ENCODE measurements at places on chromosomes 11 and 22.

- no peak for DNase-seq
Observed at GRCh38 chr22:49347376-49347775, 480.3 kb downstream of the BRD1 start.

DNA sequence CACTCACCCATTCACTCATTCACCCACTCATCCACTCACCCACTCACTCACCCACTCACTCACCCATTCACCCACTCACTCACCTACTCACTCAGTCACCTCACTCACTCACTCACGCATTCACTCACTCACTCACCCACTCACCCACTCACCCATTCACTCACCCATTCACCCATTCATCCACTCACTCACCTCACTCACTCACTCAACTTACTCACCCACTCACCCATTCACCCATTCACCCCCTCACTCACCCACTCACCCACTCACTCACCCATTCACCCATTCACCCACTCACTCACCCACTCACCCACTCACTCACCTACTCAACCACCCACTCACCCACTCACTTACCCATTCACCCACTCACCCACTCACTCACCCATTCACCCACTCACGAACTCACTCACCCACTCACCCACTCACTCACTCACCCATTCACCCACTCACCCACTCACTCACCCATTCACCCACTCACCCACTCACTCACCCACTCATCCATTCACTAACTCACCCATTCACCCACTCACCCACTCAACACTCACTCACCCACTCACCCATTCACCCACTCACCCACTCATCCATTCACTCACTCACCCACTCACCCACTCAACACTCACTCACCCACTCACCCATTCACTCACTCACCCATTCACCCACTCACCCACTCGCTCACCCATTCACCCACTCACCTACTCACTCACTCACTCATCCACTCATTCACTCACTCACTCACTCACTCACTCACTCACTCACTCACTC lies 13.7 kb downstream of the MUC5AC start:
- DNase-seq, result no peak

DNA sequence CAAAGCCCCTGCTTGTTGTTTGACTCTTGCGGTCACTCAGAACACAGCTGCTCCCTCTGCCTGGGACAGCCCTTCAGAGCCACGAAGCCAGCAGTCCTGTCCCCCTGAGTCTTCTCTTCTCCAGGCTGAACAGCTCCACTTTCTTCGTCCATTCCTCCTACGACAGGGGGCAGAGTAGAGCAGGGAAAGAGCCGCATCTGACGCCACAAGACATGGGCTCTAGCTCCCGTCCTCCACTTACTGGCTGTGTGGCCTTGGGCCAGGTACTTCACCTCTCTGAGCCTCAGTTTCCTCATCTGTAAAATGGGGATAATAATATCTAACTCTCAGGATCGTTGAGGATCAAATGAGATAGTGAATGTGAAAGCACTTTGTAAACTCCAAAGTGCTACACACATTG lies 29.9 kb downstream of the CHRDL2 start:
- no peak for DNase-seq

DNA sequence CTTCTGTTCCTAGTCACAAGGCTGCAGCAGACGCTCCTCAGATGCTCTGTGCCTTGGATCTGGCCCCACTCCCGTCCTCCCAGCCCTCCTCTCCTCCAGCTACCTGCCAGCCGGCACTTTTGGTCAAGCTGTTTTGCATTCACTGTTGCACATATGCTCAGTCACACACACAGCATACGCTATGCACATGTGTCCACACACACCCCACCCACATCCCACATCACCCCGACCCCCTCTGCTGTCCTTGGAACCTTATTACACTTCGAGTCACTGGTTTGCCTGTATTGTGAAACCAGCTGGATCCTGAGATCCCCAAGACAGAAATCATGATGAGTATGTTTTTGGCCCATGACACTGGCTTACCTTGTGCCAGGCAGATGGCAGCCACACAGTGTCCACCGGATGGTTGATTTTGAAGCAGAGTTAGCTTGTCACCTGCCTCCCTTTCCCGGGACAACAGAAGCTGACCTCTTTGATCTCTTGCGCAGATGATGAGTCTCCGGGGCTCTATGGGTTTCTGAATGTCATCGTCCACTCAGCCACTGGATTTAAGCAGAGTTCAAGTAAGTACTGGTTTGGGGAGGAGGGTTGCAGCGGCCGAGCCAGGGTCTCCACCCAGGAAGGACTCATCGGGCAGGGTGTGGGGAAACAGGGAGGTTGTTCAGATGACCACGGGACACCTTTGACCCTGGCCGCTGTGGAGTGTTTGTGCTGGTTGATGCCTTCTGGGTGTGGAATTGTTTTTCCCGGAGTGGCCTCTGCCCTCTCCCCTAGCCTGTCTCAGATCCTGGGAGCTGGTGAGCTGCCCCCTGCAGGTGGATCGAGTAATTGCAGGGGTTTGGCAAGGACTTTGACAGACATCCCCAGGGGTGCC lies 109.8 kb downstream of the BCR start:
- no peak for DNase-seq

GRCh38 chr11:118216621-118217481 lies 8.0 kb downstream of the JAML start:
- no peak for DNase-seq

- DNase-seq, result no peak
Observed at GRCh38 chr22:45531441-45532234, 29.0 kb downstream of the FBLN1 start.

DNA sequence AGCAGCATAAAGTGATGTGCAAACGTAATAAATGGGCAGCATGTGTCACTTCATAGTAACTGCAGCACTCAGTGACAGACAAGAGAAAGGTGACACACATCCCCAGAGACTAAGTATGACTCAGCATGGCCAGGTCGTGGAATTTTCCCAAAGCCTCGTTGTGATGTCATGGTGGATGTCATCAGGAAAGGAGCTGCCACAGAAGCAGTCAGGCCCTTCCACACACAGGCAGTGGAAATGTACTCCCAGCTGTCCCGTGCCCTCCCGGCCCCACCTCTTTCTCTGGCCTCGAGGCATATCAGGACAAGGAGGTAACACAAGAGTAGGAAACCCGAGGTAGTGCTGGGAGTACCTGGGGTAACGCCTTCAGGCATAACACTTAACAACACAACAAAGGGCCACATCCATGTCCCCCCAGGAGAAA lies 8.1 kb downstream of the PC start:
- DNase-seq, result no peak

DNA sequence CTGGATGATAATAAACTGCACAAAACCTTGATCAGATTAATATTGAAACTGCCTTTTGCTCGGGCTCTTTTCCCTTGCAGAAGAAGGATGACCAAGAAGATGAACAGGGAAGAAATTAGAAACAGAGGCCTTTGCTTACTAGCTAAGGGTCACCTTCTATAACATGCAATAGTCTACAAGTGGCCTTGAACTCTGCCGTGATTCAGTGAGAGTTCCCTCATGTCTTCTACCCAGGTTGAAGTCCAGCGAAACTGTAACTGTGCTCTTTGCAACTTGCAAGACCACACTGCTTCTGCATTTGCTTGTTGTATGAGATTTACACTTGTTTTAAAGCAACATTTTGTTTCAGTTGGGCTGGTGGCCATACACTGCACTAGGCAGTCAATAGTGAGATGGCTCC lies 108.4 kb downstream of the IGLL1 start:
- no peak for DNase-seq

DNA sequence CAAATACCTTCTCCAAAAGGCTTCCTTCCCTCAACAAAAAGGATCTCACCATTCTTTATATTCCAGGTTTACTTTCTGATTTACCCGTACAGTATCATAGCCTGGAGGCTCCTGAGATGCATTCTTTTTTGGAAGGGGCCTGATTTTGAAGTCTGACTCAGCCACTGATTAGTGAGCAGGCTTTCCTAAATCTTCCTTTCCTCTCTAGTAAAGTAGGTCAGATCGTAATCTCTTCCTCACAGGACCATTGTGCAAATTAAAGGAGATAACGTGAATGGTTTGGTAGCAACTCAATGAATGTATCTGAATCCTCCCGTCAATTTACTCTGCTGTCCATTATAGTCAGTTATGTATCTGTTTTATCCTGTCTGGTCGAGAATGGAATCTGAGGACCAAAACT lies 227.7 kb upstream of the ANO5 start:
- no peak for DNase-seq

GRCh38 chr11:34860034-34860433 lies 56.1 kb downstream of the APIP start:
- DNase-seq, result no peak

DNA sequence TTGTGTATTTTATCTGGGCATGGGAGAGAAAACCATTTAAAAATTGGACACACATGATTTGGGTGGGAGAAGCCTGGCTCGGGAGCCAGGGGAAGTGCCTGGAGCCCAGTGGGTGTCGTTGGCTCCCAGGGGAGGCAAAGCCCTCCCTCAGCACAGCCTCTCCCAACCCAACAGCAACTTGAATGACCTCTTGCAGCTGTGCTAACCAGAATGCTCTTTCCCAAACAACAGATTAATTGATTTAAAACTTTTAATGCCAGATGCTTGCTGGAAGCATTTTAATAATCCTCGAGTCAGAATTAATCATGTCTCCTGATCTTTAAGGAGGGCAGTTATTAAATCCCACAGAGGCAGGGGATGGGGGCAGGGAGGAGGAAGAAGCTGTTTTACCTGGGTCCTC lies 401.6 kb downstream of the BUD13 start:
- DNase-seq, result no peak
